ENCODE measurements at places on chromosomes 7 and 10.

DNA sequence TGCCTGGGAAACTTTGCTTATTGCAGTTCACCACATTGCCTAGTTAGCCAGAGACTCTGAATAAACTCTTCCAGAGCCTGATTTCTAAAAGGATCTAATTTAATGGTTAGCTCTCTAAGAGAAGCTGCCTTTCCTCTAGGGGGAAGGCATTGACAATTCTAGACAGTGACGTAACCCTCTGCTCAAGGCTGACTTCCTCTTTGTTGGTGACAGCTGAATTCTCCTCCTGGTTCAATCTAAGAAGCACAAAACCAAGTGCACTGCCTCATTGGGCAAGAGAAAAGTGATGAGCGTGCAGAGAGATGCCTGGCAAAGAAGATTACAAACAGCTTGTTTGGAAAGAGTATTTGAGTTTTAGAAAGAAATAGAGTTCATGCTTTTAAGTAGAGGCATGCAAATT lies 102.7 kb downstream of the MACC1 start:
- no peak for DNase-seq

- DNase-seq: no peak
Measured at GRCh38 chr7:489876-490275, 29.8 kb downstream of the PDGFA start.

GRCh38 chr10:130404476-130405055 lies 268.4 kb downstream of the GLRX3 start:
- no peak for DNase-seq

- DNase-seq: no peak
Measured at GRCh38 chr10:91211675-91212074, 8.8 kb upstream of the PCGF5 start.

GRCh38 chr10:76921383-76922010 lies 716.1 kb downstream of the KCNMA1 start:
- no peak for DNase-seq

DNA sequence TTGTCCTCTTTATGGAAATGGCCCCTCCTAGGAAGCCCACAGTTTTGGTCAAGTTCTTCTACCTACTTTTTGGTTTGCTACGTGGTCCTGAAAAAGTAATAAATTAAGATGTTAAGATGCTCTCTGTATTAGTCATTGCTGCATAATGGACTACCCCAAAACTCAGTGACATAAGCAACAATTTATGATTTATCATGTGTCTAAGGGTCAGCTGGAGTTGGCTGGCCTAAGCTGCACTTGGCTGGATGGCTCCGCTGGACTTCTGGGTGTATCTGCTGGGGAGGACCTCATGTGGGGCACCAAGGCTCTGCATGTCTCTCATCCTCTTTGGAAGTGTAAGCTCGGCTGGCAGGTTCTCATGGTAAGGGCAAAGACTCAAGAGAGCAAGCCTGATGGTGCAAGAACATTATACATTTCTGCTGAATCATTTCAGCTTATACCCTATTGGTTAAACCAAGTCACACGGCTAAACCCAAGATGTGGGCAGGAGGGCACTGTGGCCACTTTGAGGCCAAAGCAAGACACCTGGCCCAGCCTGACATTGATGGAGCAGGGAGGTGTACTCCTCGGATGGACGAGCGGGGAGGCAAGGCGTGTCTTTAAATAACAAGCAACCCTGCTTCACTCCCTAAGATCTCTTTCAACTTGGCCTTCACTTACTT lies 47.7 kb downstream of the TBXAS1 start:
- DNase-seq: no peak

- no peak for DNase-seq
Measured at GRCh38 chr7:27564881-27565482, 97.7 kb downstream of the HIBADH start.

- no peak for DNase-seq
Measured at GRCh38 chr7:51275532-51275931, 41.1 kb downstream of the COBL start.

DNA sequence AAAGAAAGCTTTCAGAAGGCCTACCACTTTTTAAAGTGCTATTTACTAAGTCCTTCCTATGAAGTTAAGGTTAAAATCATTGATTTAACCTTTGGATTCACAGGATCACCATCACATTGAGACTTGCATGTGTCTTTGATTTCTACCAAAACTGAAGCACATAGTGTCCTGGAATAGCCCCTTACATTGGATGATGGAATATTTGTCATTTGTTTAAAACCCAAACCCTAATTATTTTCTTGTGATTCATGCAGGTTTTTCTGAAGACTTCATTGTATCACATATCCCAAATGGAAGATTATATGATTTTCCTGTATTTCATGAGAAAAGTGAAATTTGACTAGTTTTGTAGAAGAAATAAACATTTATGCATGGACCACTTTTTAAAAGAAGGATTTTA lies 3.3 kb downstream of the SEMA3A start:
- DNase-seq: no peak

Data from NCI-H524 (cell line).